Skin of body (tissue), 3 donors: ENCODE measurements at places on chromosomes 16 and 17. TPM values are rescaled to one million over a fixed set of nuclear protein-coding genes. Genes with fewer than 3 reads are reported as not detected.

DNA sequence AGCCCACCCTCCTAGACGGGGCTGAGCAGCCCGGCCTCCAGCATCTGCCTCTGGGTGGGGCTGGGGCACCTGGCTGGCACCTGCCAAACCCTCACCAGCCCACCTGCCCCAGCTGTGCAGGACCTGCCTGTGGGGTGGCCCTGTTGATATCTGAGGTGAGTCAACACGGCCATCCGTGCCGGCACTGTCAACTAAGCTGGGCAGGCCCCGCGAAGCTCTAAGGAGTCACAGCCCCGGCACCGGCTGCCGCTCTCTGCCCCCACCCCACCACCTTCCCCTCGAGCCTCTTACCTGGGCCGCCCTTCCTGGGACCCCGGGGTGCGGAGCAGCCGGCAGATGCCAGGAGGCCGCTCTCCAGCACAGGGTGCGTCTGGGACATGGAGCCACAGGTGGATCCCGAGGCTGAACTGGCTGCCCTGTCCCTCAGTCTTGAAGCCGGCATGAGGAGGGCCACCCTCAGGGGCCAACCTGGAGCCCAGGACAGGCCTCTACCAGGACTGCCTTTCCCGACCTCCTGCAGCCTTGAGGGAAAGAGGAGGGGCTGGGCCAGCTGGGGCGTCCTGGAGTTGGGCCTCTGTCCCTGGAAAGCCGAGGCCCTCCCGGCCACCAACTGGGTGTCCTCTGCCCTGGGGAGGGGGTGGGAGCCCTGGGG is 515 bp downstream of the CBFA2T3 start:
- DNase-seq: no peak

GRCh38 chr17:81543339-81543675 is 8.8 kb downstream of the FAAP100 start:
- DNase-seq: no peak

DNA sequence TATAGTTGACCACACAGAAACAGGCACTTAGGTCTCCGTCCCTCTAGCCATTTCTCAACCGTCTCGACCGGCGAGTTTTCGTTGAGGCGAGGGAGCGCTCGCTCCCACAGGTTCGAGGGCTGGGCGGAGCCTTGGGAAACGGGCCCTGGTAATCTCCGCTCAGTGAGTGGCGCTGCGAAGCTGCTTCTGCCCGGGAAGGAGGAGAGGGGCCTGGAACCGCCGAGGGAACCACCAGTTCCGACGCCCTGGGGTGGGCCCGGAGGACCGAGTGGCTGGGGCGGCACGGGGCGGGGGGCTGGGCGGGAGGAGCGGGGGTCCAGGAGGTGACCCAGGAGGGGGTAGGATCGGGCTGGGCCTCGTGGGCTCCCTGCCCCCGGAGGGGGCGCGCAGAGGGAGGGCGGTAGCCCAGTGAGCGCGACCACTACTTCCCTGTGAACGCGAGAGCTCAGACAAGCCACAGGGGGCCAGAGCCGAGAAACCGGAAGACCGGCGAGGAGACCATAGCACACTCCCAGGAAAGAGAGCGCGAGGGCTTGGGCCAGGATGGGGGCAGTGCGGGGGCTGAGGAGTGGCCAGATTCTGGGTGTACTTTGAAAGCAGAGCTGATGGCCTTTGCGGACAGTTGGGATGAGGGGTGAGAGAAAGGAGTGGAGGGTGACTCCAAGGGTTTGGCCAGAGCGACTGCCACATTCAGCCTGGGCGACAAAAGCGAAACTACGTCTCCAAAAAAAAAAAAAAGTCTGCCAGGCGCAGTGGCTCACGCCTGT is 29.9 kb upstream of the ARL4D start:
- DNase-seq: peak; percentile 84

DNA sequence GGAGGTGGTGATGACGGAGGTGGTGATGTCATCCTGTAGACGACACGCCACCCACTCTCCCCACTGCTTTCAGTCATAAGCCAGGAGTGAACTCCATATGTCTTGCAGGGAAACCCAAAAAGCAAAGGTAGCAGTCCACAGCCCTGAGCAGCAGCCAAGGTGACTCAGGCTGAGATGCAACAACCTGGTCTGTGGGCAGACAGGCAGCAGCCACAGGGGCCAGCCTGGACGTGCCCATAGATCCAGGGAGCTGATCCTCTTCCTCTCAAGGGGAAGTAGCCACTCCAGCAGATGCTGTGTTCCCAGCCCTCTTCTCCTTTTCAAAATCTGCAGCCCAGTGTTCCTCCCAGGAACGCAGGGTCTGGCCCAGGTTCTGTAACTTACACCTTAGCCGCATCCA is 17.3 kb upstream of the CIITA start:
- no peak for DNase-seq

The PRAC2 gene
- total RNA-seq: not detected

The TP53TG3C gene
- total RNA-seq: not detected

The GPS2 gene
- total RNA-seq: 17.2 TPM

The SNAI3 gene
- total RNA-seq: 0.79 TPM

The SLC13A5 gene
- total RNA-seq: not detected

The ABCC11 gene
- 0.20 TPM for total RNA-seq
